Natural killer cell (primary cell): ENCODE measurements at places on chromosomes 3 and 15. TPM values are rescaled to one million over a fixed set of nuclear protein-coding genes. Genes with fewer than 3 reads are reported as not detected.

MUC13 gene
- total RNA-seq: 0.16 TPM

TRH gene
- not detected for total RNA-seq

- DNase-seq: no peak
Observed at GRCh38 chr15:75646944-75647364, 758 bp upstream of the SNX33 start.

TGM5 gene
- total RNA-seq: not detected
